PC-3 (cell line): ENCODE measurements at places on chromosomes 7 and 10. TPM values are rescaled to one million over a fixed set of nuclear protein-coding genes. Genes with fewer than 3 reads are reported as not detected.
A peak's percentile ranks its signal among the peaks of the same experiment; 100 is the strongest.

GRCh38 chr10:38209332-38209731 is 115.2 kb downstream of the ZNF37A start:
- DNase-seq: no peak

DNA sequence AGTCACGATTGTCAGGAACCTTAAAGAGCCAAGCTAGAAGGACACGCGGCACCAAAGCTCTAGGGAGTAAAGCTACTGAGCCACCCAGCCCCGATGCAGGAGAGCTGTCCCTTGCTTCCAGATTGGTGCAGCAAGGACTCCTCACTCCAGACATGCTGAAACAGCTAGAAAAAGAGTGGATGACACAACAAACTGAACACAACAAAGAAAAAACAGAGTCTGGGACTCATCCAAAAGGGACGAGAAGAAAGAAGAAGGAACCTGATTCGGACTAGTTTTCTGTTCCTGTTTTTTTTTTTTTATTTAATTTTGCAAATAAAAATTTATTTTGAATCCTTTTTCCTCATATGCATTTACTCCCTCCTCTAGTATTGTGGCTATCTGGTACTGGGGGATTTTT is 11.4 kb upstream of the HKDC1 start:
- no peak for DNase-seq

The PNLIPRP2 gene
- not detected in 2 replicates for total RNA-seq

The PCLO gene
- total RNA-seq: 3.5 and 7.5 TPM in 2 replicates

The PDIA4 gene
- 249 and 253 TPM in 2 replicates for total RNA-seq

The CLDN12 gene
- 12.7 and 14.7 TPM in 2 replicates for total RNA-seq

DNA sequence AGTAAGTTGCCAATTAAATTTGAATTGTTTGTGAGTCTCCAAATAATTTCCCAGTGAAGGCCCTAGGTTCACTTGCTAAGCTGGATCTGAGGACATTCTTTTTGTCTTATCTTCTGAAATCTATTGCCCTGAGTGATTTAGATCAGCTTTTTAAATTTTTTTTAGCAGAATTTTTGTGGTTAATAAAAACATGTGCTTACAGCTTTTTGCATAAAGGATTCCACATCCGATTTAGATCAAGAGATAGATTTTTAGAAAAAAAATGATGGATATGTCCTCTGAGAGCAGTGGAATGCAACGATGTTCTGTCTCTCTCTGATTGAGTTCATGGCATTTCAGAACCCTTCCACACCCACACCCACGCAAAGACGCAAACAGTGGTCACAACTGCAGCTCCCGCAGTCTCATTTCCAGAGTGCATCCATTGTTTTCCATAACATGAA is 358.8 kb downstream of the SUGCT start:
- DNase-seq: no peak

DNA sequence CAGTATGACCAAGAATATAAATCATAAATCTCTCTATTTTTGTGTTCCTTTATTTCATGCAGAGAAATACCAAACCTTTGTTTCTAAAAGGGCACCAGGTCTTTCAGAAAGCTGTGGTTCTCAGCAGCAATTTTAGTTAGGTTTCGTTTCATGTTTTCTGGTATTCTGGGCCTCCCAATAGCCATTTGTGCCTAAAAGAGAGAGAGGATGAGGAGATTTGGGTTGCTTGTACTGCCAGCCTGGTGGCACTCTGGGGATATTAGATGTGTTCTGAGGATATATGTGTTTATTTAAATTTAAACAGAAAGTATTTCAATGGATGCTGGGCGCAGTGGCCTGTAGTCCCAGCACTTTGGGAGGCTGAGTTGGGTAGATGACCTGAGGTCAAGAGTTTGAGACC is 471.7 kb downstream of the AUTS2 start:
- no peak for DNase-seq

DNA sequence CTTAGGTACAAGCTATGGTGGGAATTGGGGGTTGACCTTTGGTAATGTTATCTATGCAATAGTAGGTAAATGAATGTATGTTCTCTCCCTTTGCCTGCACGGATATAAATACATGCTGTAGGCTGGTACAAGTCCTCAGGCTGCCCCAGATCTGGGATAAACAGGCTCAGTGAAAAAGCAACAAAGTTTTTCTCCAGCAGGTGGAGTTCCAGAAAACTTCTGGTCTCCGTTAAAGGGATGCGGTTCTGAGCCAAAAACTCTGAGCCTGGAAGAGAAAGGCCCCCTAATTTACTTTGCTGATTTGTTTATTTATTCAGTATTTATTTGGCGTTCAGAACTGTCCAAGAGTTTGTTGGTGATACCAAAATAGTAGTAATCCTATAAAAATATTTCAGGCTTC is 204.7 kb downstream of the ADRA2A start:
- peak; percentile 34 for DNase-seq
